KBM-7 (cell line): ENCODE measurements at places on chromosomes 6 and 20.

GRCh38 chr6:33822575-33823395 is 19.0 kb upstream of the MLN start:
- DNase-seq, result peak; percentile 48

- DNase-seq, result no peak
Observed at GRCh38 chr6:36516988-36517387, 30.3 kb downstream of the STK38 start.

DNA sequence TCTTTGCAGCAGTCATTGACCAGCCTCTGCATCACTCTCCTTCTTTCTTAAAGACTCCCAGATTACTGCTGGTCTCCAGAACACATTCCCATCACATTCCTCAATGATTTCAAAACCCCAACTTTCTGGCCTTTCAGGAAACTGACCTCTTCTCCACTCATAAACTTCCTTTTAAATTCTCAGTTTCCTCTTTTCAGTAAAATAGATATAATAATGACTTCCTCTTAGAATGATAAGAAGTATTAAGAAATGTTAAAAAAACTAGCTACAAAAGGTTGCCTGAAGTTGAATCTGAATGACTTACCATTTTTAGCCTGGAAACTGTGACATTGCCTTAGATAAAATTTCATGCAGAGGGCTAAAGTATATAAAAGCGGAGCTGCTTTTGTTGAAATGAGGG is 239.3 kb downstream of the OGFRL1 start:
- no peak for DNase-seq

GRCh38 chr20:58224974-58225373 is 3.5 kb downstream of the ANKRD60 start:
- no peak for DNase-seq

DNA sequence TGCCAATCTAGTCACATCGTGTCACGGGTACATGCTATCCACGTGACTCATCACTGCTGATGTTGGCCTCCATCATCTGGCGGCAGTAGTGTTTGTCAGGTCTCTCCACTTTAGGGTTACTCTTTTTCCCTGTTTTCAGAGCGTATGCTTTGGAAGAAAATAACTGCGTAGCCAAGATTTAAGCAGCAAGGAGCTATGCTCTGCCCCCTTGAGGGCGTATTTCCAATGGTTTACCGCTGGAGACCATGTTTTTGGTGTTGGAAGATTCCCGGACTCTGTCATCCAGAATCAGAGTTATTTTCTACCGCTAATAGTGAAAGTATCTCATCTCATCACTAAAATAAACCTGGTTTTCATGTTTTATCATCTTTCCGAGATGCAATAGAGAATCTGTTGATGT is 306.5 kb downstream of the C6orf118 start:
- no peak for DNase-seq

- DNase-seq, result no peak
Observed at GRCh38 chr6:86712039-86712438, 225.3 kb upstream of the HTR1E start.

GRCh38 chr6:131924881-131925474 is 26.2 kb downstream of the CCN2 start:
- peak; percentile 35 for DNase-seq

DNA sequence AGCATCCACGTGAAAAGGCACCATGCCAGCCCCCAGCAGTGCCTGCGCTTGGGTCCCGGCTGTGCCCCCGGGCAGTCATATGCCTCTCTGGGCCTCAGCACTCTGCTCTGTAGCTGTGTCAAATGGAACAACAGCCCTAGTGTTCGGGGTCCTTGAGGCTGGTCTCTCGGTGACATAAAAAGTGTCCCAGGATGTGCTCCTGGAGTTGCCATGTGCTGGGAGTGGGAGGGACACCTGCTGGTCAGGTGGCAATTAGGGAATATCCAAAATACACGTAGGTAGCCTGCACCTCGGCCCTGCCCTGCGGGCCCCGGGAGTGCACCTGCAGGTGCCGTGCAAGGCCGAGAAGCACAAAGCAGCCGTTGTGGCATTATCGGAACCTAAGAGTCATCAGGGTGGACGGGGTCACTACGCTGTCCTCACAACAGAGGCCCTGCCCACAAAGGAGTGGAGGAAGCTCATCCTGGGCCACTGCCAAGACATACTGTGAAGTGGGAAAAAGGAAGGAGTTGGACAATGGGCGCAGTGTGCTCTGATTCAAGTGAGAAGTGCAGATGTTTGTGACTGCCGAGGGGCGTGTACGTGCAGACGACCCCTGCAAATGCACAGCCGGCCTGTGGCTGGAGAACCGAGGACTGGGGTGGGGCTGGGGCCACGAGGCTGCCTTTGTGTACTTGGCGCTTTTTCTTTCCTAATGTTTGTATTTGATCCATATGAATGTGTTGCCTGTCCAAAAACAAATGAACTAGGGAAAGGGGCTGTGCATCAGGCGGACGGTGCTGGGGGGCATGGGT is 24.6 kb downstream of the SLCO4A1 start:
- no peak for DNase-seq

DNA sequence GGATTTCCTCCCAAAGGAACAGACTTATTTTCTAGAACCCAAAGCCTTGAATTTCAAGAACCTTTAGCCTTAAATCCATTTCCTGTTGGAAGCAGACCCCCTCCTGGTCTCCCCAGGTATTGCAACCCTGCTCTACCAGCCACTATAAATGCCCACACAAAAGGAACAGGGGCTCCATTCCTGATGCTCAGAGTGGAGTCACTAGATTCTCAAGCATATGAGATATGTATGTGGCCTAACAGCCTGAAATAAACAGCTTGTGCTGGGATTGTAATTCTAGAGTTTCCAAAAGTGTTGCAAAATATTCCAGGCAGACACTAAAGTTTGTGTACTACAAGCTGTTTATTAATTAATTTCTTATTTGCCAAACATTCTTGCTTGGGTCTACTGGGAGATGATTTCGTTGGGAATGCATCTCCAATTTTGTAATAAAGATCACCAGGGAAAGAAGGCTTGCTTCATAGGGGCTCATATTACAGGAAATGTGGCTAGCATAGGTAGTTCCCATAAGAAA is 44.8 kb downstream of the RIPOR3 start:
- no peak for DNase-seq

DNA sequence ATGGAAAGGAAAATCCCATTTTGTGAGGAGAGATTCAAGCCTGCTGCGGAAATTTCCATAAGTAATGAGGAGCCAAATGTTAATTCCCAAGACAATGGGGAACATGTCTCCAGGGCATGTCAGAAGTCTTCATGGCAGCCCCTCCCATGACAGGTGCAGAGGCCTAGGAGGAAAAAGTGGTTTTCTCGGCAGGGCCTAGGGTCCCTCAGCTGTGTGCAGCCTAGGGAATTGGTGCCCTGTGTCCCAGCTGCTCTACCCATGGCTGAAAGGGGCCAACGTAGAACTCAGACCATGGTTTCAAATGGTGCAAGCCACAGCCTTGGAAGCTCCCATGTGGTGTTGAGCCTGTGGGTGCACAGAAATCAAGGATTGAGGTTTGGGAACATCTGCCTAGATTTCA is 269.9 kb downstream of the TBC1D32 start:
- no peak for DNase-seq

DNA sequence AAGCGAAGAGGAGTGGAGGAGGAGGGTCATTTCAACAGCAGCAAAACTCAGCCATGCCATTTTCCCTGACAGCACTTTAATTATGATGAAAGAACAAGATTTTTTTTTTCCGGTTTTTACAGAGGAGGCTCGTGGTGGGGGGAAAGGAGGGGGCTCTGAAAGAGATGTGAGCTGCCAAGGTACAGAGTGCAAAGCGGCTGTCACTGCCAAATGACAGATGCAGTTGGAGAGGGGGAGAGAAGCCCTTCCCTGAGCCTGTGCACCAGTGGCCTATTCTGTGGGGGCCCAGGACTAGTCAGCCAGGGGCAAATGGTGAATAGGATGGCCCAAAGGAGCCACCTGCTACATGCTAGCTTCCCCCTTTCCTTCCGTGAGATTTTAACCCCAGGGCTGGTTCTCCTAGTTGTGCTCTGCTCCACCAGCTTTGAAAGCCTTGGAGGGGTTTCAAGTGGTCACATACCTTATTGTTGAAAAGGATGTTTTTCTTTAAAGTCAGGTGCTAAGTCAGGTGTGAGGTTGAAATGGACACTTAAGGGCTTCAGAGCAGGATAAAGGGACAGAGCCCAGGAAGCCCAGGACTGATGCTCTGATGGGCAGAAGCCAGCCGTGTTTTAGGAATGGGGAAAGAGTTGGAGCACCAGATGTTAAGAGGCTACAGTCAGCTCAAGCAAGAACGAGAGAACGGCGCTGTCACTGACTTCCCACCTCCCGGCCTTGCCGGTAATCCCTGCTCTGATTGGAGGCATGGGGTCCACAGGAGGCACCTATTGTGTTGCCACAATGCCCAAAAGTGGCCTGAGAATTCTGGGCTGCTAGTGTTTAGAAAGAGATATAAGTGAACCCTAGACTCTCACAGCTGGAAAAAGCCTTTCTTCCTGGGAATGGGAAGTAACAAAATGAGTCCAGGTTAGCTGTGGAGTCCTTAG is 24.8 kb downstream of the GNAS start:
- no peak for DNase-seq

- no peak for DNase-seq
Observed at GRCh38 chr6:141267420-141267819, 865.3 kb upstream of the GJE1 start.

DNA sequence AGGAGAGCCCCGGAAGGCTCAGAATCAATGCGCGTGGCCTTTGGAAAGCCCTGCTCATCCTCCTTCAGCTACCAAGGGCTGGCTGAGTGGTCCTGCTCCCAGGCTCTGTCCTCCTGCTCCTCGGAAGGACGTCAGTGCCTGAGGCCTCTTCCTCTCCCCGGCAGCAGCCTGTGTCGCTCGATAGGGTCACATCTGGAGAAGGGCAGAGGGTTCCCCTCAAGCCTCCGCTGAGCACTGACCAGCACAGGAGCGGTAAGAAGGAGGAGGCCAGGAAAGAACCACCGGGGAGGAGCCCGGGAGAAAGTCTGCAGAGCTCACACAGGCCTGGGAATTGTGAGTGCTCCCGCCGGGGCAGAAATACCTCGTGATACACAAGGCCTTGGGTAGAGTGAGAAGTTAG is 21.2 kb downstream of the KIF25 start:
- no peak for DNase-seq

- no peak for DNase-seq
Observed at GRCh38 chr6:11386726-11387125, 150.8 kb upstream of the TMEM170B start.

- no peak for DNase-seq
Observed at GRCh38 chr6:14766391-14766994, 479.4 kb upstream of the JARID2 start.

DNA sequence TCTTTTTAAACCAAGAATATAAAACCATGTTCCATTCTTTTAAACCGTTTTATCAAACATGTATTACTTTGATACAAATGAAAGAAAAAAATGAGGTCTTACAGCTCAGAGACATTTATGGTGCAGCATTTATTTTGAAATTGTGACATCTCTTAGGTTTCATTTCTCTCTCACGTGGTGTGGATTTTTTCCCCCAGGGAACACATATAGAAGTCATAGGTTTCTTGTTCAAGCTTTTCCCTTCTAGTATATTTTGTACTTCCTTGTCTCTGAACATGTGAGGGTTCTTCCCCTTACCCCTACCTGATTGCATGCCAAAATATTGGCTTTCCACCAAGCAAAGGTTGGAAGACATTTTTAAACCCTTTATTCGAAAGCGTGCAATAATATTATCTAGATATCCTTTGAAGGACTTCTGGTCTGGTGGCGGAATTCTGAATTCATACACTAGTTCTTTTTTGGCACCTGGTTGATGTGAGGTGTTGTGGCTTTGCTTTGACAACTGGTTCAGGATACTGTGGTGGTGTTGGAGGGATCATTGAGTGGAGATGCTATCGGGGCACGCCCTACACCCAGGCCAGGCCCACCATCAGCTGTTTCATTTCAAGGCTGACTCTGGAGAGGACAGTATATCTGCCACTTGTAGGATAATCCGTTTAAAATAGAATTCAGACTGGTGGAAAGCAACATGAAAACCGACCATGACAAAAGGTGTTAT is 5.6 kb upstream of the FAM50B start:
- DNase-seq, result no peak

DNA sequence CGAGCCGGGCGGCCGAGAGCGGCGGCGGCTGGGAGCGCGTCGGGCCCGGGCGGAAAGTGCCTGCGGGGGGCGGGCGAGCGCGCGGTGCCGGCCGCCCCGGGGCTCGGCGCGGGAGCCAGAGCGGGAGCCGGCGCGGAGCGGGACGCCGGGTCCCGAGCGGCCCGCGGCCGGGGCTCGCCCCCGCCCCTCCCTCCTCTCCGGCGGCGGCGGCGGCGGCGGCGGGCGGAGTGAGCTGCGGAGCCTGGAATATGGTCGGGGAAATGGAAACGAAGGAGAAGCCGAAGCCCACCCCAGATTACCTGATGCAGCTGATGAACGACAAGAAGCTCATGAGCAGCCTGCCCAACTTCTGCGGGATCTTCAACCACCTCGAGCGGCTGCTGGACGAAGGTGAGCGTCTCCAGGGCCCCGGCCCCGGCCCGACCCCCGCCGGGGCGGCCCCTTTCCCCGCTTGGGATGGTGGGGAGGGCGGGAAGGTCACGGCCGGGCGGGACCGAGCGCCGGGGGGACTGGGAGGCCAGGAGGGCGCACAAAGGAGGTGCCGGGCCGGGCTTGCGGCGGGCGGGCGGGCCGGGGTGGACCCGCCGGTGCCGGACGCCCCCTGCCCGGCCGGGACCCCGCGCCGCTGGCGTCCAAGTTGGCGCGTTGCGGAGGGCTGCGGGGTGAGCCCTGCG is 565 bp downstream of the QKI start:
- DNase-seq, result peak; percentile 29

GRCh38 chr6:37042150-37042549 is 36.7 kb downstream of the FGD2 start:
- no peak for DNase-seq

DNA sequence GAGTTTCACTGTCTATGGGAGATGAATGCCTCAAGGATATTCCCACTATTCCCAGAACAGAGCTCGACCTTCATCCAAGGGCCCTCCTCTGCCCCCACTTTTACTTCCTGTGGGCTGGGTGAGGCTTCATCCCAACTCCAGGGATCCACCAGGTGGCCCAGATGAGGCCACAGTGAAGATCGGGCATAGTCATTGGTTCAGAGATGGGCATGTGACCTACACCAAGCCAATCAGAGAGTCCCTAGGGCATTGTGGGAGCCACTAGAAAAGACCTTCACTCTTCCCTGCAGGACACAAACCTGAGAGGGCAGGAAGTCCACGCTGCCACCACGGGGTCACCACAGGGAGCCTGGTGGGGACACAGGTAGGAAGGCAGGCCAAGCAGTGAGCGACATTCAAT is 72.9 kb upstream of the SLC22A16 start:
- no peak for DNase-seq

DNA sequence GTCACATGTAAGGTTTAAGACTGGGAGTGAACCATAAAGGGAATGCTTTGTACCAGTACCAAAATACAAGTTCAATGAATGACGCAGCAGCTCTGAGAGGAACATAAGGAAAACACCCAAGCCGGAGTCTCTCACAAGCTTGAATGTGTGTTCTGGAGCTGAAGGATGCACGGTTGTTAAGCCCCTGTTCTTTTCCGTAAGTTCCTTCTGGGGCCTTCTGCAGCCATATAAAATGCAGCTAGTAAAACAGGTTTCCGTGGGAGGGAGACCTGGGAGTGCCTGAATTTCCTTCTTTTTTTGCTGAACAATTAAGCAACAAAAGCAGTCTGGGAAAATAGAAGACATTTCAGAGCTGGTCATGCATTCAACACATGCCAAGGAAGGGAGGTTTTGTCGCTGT is 73.2 kb upstream of the JAG1 start:
- no peak for DNase-seq

- DNase-seq, result no peak
Observed at GRCh38 chr6:52591832-52592231, 15.0 kb upstream of the TRAM2 start.

GRCh38 chr6:38805692-38806091 is 90.6 kb downstream of the DNAH8 start:
- DNase-seq, result no peak
